M059J (cell line): ENCODE measurements at places on chromosomes 4 and X.

GRCh38 chrX:123822965-123823364 is 36.9 kb upstream of the XIAP start:
- no peak for DNase-seq

DNA sequence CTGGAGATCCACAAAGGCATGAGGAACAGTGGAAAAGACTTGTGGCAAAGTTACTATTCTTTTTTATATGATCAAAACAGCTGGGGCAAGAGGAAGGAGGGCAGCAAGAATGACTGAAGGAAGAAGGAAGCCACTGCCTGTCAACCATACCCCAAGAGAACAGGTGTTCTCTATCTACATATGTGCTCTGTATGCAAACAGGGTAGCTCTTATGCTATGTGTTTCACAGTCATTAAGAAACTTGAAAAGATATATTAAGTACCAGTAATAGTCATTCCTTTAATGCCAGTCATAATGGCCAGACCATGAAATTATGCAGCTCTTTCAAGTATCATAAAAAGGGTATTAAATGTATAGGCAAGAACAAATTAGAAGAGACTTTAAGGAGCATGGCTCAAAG is 363.9 kb downstream of the KLHL13 start:
- no peak for DNase-seq

DNA sequence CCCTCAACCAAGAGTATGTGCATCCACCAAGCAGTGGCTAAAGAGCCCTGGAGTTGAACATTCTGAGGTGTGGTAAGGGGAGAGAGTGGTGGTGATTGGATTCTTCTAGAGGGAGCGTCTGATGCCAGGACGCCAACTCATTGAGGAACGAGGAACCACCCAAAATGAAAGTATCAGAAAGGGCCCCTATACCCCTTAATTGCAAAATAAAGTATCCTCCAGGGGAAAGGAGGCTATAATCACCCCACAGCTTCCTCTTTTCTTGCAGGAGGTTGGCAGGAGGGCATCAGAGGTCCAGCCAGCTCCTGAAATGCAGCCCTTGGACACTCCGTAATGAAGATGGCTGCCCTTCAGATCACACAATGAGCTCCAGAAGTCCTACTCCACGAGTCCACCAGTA is 5.3 kb upstream of the KIAA1210 start:
- no peak for DNase-seq

GRCh38 chr4:187227907-187228704 is 504.4 kb upstream of the FAT1 start:
- DNase-seq, result no peak

- DNase-seq, result no peak
Measured at GRCh38 chr4:183392377-183392776, 52.1 kb upstream of the CDKN2AIP start.

- no peak for DNase-seq
Measured at GRCh38 chrX:137424679-137425078, 141.2 kb upstream of the ZIC3 start.

DNA sequence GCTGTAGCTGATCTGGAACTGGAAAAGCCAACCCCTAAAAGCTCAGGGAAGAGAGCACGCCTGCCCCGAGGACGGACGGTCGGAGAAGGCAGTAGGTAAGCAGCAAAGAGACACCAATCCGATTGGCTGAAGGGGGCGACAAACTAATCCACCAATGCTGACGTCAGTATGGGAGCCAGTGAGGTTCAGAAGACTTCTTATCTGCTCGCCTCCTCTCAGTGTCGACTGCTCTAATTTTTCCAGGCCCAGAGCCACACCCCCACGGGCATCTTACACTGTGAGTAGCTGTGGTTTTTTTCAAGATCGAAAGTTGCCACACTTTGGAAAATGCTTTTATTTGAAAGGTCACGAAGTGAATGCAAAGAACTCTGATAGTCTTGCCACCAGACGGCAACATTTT is at the start of gene DCAF8L1:
Gene DCAF8L1, minus strand, starts transcription at position 101 of the 400 bp plus-strand sequence. CDS start 115 bp downstream, outside the sequence.
- DNase-seq, result no peak

- no peak for DNase-seq
Measured at GRCh38 chr4:3674479-3674851, 91.7 kb upstream of the ADRA2C start.

GRCh38 chr4:132328761-132329160 is 820.3 kb upstream of the PCDH10 start:
- no peak for DNase-seq

DNA sequence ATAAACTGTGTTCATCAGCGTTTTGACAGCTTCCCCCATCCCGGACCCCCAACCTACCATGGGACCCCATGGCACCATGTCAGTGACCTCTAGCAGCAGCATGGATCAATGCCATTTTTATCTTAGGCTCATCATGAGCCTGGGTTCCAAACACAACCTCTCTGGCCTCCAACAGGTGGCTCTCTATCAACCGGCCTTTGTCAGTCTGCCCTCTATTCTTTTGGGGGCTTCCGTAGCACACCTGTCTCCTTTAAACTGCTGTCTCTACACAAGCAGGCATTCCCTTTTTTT is 721 bp upstream of the TMEM150C start:
- no peak for DNase-seq

DNA sequence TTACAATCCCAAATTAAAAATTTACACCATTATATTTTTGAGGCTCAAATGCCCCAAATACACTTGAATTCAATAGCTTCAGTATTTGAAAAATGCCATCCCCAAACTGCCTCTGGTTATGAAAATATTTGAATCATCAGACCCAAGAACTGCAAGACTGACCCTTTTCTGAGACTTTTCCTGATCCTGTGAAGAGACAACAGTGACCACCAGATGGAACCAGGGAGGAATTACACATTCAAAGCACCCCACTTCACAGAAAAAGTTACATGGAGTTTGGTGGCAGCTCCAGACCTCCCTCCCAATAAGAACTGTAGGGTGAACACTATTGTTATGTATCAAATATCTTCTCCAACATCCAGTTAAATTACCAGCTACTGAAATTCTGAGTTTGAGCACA is 44.0 kb upstream of the SCD5 start:
- DNase-seq, result peak; percentile 15
